ENCODE measurements at places on chromosomes 11 and 22.

GRCh38 chr11:10576035-10576398, 7.6 kb upstream of the LYVE1 start:
- no peak for DNase-seq

GRCh38 chr11:34502949-34503348, 10.6 kb downstream of the ELF5 start:
- DNase-seq: no peak

- DNase-seq: no peak
These were observed 3.2 kb downstream of the SLC22A8 start for GRCh38 chr11:63012430-63012829.

- DNase-seq: no peak
These were observed 5.2 kb upstream of the MAP6 start for GRCh38 chr11:75673977-75674582.

DNA sequence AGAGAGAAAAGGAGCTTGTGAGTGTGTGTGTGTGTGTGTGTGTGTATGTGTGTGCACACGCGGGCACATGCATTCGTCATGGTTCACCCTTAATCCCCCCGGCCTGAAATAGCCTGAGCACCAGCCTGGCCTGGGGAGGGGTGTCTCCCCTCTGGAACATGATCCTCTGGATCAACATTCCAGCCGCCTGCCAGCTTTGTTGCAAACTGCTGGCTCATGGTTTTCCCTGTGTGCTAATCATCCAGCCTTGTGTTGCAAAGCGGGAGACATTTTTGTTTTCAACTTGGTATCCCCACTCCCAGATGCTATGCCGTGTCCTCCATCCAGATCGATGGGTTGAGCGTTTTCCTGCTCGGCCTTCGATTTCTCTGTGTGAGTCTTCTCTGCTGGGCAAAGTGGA, 94.3 kb downstream of the FEZ1 start:
- no peak for DNase-seq

DNA sequence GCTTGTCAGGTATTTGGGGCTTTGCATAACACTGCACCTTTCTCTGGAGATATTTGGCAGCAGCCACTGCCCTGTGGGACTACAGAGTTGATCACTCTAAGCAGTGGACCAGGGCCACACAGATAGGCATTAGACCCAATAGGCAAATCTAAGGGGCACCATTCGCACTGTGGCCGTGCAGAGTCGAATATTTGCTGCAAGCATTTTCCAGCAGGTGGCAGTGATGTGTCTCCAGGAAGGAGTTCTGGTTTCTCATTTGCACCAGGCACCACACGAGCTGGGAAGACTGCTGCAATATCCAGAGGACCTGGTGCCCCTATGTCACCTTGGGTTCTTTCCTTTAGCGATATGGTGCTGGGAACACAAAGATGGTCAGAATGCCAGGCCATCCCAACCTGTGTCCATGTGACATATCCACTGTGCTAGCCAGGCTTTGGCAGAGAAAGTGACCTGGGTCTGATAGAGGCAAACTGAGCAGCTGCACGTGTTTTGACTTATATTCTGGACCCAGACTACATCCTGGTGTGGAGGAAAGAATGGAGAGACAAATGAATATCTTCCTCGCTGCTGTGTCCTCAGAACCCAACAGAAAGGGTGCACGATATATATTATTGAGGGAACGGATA, 318.7 kb downstream of the BUD13 start:
- DNase-seq: peak; percentile 51

GRCh38 chr22:49166746-49167145, 660.9 kb downstream of the BRD1 start:
- no peak for DNase-seq

- peak; percentile 1 for DNase-seq
These were observed 10.3 kb downstream of the TOP3B start for GRCh38 chr22:21972293-21972779.

DNA sequence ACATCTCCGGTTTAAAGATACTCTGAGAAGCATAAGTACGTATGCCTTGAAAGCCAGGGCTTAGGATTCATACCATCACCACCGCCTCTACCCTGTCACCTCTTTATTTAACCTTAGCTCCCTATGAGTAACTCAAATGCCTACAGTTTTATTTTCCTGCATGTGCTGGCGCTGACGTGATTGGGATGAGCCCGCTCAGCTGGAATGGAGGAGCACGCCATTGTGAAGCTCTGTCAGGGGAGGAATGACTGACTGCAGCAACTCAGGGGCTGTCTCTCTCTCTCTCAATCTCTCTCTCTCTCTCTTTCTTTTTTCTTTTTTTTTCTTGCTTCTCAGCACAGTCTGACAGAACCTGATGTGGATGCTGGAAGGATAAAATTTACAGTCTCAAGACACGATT, 12.4 kb downstream of the CAVIN3 start:
- DNase-seq: no peak

GRCh38 chr22:34997633-34998299, 68.2 kb upstream of the ISX start:
- DNase-seq: no peak

DNA sequence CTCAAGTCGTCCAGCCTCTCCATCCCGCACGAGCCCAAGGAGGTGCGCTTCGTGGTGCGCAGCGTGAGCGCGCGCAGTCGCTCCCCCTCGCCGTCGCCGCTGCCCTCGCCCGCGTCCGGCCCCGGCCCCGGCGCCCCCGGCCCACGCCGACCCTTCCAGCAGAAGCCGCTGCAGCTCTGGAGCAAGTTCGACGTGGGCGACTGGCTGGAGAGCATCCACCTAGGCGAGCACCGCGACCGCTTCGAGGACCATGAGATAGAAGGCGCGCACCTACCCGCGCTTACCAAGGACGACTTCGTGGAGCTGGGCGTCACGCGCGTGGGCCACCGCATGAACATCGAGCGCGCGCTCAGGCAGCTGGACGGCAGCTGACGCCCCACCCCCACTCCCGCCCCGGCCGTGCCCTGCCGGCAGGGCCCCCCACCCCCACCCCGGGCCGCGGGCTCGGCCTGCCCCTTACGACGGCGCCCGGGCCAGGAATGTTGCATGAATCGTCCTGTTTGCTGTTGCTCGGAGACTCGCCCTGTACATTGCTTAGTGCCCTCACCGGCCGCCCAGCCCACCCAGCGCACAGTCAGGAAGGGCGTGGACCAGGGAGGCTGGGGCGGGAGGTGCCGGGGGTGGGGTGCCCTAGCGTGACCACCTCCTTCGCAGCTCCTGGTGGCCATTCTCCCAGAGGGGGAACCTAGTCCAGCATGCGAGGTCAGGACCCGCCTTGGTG, 6.9 kb upstream of the ACR start:
- DNase-seq: no peak

DNA sequence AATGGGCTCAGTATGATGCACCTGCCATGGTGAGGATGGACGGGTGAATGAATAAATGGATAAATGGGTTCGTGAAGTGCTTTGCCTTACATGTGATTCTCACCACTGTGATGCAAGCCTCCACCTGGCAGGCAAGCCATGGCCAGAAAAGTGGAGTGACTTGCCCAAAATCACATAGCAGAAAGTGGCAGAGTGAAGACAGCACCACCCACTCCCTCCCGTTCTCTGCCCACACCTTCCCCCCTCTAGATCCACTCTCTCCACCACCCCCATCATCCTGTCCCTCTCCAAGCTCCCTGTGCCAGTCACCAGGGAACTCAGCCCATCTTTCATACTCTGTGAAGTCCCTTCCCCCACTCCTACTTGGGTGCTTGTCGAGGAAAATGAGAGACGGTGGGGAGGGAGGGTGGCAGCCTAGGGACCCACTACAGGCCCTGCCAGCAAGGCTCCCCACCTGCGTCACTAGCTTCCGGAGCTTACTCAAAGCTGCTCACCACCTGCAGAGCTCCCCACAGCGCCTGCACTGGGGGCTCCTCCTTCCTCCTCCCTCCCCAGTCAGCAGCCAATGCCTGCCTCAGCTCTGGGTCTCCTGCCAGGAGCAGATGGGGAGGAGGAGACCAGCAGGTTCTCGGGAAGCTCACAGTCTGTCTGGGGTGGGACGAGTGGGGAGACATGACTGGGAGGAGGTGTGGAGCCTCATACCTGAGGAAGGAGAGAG, 82.3 kb downstream of the PDE2A start:
- no peak for DNase-seq

DNA sequence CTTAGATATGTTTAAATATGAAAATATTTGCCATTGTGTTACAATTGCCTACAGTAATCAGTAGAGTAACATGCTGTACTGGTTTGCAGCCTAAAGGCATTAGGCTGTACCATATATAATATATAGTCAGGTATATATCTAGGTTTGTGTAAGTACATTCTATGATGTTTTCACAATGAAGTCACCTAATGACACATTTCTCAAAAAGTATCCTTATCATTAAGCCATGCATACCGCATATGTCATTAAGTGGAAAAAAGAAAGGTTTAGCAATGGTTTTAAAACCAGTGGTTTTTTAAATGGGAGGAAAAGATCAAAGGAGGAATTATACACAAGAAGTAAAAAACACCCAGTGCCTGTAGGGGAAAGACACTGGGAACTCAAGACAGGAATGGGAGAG, 122.7 kb downstream of the RBFOX2 start:
- DNase-seq: no peak

DNA sequence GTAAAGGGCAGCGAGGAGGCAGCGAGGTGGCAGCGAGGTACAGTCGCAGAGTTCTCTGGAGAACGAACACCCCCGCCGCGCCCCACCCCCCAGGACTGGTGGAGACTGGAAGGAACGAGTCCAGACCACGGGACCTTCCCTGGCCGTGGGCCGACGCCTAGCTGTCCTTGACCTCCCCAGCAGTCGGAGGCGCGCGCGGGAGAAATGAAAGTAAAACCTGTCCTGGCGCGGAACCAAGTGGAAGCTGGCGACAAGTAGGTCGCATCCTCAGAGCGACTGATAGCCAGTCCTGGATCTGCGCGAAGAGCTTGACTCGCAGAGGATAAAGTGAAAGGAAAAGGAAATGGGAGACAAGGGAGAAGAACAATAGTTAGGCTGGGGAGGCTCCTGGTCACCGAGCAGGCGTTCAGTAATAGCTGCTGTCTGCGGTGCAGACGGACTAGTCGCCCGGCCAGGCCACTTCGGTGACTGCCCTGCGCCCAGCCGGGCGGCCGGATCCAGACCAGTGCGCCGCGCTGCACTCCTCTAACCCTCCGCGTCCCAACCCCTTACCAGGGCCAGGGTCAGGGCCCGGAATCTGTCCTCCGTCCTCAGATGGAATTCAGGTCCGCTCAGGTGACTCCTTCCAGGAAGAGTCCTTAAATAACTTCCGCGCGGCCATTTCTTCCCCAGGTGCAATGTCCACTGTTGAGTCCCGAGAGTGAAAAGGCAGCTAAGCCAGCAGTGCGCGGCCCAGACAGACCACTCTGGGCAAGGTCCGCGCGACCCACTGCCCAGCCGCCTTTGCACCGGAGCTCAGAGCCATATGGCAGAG, 1.9 kb upstream of the ADM start:
- peak; percentile 80 for DNase-seq

DNA sequence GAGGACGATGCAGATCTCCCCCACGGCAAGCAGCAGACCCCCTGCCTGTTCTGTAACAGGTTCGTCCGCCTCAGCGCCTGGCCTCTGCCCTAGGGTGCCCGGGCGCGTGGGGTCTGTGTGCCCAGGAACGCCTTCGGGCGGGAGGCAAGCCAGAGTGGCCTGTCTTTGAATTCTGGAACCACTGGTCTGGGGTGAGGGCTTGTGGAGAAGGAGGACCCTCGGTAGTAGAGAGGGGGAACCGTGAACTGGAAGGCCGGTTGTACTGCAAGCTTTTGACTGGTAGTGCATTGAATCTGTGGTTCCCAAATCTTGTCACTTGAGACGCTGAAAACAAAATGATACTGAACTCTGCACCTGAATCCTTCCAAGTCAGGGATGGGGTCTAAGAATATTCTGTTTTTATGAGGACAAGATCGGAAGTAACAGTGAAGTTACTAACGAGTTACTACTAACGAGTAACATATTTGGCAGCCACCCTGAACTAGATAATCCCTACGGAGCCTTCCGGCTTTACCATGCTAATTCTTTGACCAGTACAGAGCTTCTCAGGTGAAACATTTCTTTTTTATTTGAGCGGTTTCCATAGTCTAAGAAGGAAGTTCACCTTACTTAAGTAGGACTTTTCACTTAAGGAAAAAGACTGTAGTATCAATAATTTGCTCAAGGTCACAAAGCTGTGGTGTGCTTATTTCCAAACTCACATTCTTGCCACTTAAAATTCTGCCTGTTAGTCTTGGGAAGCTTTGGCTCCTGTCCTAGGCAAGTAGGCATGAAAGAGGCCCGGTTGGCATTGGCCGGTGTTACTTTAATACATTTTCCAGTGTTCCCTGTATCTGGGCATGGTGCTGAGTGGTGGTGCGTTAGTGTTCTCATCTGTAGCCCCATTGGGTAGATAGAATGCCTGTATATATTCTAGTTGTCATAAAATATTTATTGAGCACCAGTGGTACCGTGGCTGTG, 860 bp downstream of the PRMT3 start:
- peak; percentile 65 for DNase-seq

DNA sequence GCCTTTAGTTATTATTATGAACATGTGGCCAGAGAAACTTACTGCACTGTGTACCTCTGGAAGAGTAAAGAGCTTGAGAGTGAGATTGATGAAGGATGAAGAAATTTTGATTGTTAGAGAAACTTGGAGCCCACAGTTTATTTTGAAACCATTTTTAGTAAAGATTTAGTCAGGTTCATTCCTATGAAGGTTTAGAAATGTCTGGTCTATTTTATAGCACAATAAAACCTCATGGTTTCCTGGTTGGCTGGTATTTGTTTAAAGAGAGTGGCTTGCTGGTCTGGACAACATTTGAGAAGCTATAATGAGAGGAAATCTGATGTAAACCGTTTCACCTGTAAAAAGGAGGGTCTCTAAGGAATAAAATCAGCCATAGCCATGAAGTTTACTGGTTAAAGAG, 8.8 kb upstream of the PDE3B start:
- no peak for DNase-seq

DNA sequence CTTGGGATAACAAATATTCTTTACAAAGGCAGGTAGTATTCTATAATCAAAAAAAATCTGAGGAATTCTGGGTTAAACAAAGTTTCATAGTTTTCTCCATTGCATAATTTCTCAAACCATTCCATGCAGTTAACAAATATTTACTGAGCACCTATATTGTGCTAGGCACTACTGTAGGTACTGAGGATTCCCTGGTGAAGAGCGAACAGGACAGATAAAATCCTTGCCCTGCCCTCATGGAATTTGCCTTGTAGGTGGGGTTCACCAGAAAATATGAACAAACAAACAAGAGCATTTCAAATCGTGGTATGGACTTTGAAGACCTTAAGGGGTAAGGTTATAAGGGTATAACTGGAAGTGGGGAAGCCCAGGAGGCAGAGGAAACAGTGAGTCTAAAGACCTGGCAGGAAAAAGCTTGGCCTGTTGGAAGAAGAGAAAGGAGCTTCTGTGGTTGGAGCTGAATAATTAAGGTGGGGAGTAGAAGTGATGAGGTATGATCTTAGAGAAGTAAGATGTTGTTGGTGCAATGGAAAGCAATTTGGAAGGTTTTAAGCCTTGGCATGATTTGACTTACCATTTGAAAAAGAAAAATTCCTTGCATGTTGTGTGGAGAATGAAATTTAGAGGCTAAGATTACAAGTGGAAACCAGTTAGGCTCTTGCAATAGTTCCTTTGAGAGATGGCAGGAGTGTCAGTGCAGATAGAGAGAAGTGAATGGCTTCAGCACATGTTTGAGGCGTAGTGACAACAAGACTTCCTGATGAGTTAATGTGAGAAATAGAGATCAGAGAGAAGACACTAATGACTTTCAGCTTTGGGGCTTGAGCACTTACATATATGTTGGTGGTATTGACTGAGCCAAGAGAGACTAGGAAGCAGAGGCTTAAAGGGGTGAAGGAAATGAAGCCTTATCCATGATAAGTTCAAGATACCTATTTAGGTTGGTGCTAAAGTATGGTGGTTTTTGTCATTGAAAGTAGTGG, 55.7 kb upstream of the PICALM start:
- DNase-seq: no peak

- no peak for DNase-seq
These were observed 223.2 kb downstream of the BLID start for GRCh38 chr11:121892863-121893262.

GRCh38 chr11:62169448-62169847, 20.6 kb upstream of the SCGB1D1 start:
- DNase-seq: no peak
